ENCODE measurements at places on chromosomes 4 and X.

DNA sequence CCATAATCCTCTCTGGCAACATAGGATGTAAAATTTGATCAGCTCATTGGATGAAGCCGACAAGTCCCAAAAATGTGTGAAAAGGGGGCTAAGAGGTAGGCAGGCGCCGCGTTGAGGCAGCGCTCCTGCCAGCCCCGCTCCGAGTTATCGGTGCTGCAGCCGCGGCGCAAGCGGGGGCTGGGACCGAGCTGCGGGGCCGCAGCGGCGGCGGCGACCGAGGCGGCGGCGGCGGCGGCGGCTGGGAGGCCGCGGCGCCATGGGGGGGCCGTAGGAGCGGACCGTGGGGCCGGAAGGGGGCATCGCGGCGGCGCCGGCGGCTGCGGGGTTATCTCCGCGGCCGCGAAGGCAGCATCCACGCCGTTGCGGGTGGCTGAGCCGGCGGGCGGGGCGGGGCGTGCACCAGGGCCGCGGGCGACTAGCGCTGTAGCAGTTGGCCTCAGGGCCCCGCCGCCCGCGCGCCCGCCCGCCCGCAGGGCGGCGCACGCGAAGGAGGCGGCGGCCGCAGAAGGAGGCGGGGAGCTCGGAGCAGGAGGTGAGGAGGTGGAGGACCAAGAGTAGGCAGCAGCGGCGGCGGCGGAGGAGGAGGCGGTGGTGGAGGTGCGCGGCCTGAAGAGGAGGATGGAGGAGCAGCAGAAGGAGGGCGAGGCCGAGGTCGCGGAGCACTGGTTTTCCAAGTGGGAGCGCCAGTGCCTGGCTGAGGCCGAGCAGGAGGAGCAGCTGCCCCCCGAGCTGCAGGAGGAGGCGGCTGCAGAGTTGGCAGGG, 126.0 kb upstream of the CXorf66 start:
- DNase-seq = peak; percentile 31

GRCh38 chr4:182829196-182829595, 88.0 kb downstream of the DCTD start:
- DNase-seq = no peak

DNA sequence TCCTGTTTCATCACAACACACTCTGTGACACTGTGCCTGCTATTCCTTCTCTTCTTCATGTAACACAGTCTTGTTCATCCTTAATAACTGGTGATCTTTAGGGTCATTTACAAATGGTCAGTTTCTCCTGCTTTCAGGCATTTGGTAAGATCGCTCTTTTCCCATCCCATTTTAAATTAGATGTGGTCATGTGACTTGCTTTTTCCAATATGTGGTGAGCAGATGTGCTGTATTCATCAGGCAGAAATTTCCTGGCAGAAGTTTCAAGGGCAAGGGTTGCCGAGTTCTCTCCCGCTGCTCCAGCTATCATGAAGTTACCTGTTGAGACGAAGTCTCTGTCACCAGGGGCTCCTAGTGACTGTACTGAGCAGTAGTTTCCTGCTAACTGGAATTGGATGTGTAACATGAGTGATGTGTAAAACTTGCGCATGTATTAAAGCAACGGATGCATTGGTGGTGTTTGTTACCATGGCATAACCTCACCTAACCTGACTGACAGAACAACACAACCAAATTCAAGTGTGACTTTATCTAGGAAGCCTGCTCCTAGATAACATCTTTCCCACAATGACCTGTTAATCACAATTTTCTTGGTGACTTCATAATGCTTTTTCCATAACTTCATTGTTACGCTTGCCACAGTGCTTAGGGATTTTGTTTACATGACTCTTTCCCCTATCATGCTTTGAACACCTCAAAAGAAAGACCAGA, 29.5 kb upstream of the BMPR1B start:
- no peak for DNase-seq

DNA sequence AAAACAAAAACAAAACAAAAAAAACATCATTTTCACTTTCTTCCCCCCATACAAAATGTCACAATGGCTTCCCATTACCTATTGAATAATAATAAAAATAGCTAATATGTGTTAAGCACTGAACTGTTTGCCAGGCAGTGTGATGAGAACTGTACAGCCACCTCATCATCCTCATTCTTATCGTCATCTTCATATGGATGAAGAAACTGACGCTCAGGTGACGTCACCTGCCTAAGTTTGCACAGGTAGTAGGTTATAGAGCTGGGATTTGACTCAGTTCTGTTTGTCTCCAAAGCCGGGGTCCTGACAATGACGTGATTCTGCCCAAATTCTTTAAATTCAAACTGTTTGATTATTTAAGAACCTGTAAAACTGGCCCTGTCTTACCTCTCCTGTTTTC, 150.4 kb upstream of the SMIM10 start:
- DNase-seq = no peak

- DNase-seq = no peak
Observed at GRCh38 chr4:53273726-53274125, 92.1 kb downstream of the SCFD2 start.

DNA sequence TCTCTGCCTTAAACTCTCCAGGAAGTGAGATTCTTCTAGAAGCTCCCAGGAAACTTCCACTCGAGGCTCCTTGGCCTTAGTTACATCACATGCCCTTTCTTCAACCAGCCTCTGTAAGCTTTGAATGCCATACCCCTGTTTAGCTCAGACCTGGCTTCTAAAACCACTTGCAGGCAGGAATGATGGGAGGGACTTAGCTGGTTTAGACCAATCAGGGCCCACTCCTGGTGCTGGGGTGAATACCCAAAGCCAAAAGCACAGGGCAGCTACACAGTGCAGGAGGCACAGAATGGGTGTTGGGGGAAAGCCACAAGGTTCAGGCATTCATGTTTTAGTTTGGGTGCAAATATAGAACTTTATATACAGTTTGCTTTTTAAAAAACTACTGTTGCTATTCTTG, 296.2 kb downstream of the FRMPD4 start:
- DNase-seq = no peak

DNA sequence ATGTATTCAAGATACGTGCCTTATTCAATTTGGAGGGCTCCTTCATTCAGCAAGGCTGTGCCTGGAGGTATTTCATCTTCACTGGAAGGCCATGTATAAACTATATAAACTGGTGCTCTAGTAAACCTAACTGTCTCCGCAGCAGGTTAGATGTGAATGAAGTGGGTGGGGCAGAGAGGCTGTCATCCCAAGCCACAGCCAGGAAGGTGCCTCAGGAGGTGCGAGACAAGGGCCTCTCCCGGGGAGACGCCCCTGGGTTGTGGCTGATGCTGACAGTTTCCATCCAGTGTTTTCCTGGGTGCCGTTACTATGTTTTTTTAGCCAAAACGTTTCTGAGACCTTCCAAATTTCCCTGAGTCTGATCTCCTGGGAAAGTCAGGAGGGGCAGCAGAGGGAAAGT, 221.5 kb upstream of the RPL34 start:
- no peak for DNase-seq

GRCh38 chr4:113869743-113870375, 108.3 kb upstream of the CAMK2D start:
- DNase-seq = no peak

Measured in neuronal stem cell (in vitro differentiated cells).